ENCODE measurements at places on chromosomes 7 and 10. TPM values are rescaled to one million over a fixed set of nuclear protein-coding genes. Genes with fewer than 3 reads are reported as not detected.

GRCh38 chr7:65953001-65953720 lies 28.9 kb downstream of the GUSB start:
- no peak for DNase-seq

- peak; percentile 76 for DNase-seq
These were observed 38.5 kb downstream of the MTURN start for GRCh38 chr7:30173058-30173897.

GRCh38 chr7:33114976-33115375 lies 5.8 kb upstream of the RP9 start:
- DNase-seq: no peak

Gene NCF1
- 15.3 TPM for total RNA-seq

Gene PCLO
- 0.98 TPM for total RNA-seq

Gene PPP1R17
- not detected for total RNA-seq

Gene FAM25C
- not detected for total RNA-seq
